ENCODE measurements at places on chromosomes 4 and X.

DNA sequence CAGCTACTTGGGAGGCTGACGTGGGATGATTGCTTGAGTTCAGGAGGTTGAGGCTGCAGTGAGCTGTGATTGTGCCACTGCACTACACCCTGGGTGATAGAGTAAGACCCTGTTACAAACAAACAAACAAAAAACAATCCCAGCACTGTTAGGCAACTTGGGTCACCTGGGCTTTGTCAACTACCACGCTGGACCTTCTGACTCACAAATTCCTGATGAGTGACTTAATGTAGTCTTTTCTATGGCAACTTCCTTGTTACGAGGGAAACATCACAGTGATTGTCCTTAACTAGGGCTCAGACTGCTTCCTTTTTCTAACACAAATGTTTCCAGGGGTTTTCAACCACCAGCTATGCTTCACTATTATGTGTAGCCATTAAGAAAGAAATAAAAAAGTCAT lies 128.8 kb upstream of the GPC4 start:
- no peak for DNase-seq

- DNase-seq: no peak
These were observed 67.0 kb downstream of the HTRA3 start for GRCh38 chr4:8336412-8337075.

GRCh38 chr4:7744142-7744804 lies 195.4 kb downstream of the AFAP1 start:
- no peak for DNase-seq

DNA sequence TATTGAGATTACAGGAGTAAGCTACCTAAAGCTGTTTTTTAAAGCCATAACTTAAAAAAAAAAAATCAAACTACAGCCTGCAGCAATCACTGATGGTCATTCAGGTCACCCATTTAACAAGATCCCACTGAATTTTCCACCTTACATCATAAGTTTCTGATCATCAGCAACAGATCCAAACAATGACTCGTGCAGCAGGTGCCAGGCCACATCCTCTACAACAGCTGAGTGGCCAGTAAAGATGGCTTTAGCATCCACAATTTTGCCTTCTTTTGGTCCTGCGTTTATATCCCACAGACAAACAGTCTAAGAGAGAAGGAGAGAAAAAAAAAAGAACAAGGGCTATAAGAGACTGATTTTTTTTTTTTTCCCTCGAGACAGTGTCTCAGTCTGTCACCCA lies 16.6 kb downstream of the RBBP7 start:
- DNase-seq: no peak

DNA sequence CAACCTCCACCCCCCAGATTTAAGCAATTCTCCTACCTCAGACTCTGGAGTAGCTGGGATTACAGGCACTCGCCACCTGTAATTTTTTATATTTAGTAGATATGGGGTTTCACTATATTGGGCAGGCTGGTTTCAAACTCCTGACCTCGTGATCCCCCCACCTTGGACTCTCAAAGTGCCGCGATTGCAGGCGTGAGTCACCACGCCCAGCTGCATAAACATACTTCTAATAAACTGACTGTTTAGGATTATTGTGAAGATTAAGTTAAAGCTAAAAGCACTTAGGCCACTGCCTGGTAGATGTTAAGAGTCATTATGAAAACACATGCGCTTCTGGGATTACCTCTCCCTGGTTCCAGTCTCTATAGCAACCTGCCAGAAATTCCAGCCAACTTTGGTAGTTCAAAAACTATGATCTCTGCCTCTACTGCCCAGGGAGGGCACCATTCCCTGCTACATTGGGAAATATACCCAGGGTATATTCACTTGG lies 30.2 kb upstream of the GRIA3 start:
- no peak for DNase-seq

- no peak for DNase-seq
These were observed 112.9 kb downstream of the CEP44 start for GRCh38 chr4:174396599-174397110.

DNA sequence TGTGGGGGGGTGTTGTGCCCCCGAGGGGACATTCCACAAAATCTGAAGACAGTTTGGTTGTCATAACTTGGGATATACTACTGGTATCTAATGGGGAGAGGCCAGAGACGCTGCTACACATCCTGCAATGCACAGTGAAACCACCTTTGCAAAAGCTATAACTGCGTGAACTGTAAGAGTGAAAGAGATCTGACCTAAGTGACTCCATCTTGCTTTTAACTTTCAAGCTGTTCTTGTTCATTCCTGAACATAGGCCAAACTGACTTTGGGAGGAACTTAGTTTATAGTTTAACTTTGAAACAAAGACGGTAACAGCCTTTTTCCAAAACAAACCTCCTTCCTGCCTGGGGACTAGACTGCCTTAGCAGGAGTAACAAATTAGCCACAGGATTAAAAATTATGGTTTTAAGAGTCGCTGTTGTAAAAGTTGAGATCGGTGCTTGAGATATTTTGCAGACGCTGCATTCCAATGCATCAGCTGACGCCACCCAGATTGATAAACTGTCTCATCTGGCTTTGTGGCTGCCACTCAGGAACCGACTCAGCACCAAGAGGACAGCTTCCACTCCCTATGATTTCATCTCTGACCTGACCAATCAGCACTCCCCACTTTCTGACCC lies 70.9 kb downstream of the ATXN3L start:
- no peak for DNase-seq
